ENCODE measurements at places on chromosomes 16 and 17.

GRCh38 chr16:86229283-86229682 lies 281.0 kb upstream of the FOXF1 start:
- no peak for DNase-seq

DNA sequence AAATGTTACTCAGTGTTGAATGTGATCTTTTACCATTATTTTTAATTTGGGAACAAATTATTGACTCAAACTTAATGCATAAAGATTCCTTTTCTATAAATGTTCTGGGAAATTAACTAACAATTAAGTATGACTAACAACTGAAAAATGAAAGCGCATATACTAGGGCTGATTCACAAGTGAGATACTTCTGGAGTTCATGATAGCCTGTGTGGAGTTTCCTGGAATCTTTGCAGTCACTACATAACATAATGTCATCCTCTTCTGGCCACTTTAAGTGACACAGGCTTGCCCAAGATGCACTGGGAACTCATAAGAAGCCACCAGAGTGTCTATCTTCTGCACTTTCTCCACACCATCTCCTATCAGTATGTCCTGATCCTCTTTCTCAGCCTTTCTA lies 450.3 kb upstream of the CDH11 start:
- DNase-seq = no peak

DNA sequence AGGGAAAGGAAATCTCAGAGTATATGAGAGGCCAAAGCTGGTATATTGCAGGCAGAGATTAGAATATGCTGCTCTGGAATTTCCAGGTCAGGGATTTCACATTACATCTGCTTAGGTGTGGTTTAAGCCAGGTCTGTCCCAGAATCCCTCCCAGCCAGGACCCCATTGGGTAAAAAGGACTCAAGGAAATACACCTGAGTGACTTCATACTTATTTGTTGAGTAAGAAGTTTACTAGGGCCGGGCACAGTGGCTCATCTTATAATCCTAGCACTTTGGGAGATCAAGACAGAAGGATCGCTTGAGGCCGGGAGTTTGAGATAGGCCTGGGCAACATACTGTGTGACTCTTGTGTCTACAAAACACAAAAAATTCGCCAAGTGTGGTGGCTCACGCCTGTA lies 7.2 kb downstream of the PIPOX start:
- no peak for DNase-seq

DNA sequence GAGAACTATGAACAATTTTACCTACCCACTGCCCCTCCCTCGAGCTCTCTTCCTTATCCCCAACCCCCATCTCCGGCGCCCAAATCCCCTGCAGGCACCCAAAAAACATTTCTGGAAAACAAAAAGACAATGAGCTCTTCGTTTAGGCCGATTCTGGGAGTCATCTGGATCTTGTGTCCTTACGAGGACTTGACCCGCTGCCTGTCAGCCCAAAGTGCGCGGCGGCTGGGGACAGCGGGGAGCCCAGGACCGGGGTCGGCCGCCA lies 524 bp downstream of the STRADA start:
- DNase-seq = no peak

GRCh38 chr16:67183-67791 lies 5.1 kb downstream of the RHBDF1 start:
- peak; percentile 78 for DNase-seq

GRCh38 chr16:1055557-1055924 lies 17.0 kb upstream of the SSTR5 start:
- no peak for DNase-seq

DNA sequence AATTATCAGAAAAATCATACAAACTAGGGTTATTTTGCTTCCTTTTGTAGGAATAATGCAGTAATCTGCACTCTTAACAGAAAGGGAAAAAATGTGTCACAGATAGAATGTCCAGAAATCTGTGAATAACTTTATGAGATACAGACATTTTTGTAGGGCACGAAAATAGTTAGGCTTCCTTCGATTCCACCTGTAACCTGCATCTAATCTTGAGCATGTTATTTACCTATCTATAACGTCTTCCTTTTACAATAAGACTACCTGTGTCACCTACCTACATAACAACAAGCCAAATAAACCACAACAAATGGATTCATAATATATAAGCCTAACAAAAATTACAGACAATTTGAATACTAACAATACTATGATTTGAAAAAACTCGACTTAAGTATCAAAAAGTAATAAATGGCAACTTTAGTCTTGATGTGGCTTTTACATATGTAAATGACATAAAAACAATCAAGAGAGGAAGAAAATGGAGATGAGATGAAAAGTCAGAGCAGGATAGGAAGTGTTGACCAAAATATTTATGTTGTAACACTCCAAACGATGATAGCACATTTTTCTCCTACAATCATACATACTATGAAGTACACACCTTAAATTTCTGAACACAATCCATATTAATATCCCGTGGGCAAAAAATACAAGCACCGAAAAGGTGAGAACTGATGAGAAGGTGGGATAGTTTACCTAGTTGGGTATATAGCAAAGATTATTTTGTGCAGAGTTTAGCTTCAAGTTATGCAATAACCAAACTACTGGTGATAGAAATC lies 2.5 kb downstream of the STAT5B start:
- DNase-seq = no peak

DNA sequence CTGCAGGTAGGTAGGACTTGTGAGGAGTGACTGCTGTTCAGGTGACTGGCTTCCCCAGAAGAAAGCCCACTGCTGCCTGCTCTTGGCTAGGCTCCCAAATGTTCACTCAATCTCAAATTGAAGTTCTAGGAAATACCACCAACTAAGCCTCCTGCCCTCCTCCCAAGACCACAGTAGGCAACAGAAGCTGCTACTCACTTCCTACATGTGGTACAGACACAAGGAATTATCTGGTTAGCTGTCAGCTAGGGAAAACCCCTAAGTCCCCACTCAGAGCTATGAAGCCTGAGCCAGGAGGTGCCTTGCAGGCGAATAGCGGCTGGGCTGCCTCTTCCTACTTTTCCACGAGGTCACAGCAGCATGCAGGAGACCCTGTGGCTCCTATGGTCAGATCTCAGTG lies 4.9 kb downstream of the FBXO39 start:
- DNase-seq = no peak

GRCh38 chr17:20103454-20104446 lies 94.6 kb downstream of the SPECC1 start:
- DNase-seq = no peak

DNA sequence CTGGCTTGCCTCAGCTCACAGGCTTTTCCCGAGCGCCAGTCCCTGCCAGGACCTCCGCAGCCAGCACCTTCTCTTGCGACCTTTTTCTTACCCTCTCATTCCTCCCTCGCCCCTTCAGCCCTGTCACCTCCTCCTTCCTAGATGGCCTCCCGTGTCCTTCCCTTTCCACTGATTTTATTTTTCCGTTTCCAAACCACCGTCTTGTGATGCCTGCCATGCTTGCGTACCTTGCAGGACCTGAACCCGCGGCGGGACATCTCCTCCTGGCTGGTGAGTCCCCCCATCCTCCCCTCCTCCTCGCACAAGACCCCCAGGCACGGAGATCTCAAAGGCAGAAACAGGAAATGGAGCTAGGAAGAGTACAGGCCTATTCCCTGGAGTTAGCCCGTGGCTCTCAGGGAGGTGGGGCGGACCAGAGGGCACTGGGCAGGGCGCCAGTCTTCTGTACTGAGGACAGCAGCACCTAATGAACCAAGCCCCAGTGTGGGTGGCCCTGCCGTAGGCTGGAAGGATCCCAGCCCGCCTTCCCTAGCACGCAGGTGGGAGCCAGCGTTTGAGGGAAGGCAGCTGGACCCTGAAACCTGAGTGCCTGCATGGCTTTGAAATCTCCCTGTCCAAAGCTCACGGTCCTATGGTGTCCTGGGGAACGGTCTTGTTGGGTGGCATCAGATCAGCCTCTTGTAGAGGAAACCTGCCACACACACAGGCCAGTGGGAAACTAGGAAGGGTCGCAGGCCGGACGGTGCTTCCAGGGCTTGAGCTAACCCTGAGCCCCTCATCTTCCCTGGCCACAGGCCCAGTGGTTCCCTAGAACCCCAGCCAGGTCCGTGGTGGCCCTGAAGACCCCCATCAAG lies 612 bp downstream of the CISD3 start:
- DNase-seq = peak; percentile 85

GRCh38 chr16:48963306-48963705 lies 318.3 kb downstream of the CBLN1 start:
- no peak for DNase-seq

GRCh38 chr17:78316867-78317789 lies 42.7 kb downstream of the SOCS3 start:
- DNase-seq = peak; percentile 41

GRCh38 chr16:6375465-6376075 lies 957.1 kb upstream of the RBFOX1 start:
- peak; percentile 60 for DNase-seq

DNA sequence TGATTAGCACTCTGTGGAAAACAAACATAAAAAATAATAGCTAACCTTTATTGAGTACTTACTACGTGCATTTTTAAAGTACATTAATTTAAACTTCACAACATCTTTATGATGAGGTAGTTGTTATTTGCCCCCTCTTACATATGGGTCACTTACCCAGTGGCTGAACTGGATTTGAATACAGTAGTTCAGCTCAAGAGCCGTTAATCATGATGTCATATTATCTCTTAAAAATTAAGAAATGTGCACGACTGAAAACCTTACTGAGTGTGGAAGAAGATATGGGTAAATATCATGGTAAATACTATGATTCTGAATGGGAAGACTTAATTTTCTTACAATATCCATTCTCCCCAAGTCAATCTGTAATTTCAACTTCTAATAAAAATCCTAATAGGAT lies 17.6 kb downstream of the NDEL1 start:
- DNase-seq = no peak

DNA sequence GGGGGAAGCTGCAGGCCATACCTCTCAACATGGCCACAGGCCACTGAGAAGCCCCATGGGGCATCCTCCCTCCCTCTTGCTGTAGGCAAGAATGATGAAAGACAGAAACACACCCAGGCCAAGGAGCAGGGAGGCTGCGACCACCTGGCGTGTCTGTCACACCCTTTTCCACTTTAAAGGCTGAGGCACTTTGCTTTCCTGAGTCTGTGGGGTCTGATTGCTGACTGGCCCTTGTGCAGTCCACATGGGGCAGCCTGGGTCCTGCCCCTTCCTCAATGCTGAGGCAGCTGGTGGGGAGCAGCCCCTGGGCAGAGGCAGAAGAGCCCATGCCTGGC lies 8.7 kb downstream of the TMEM204 start:
- DNase-seq = no peak

DNA sequence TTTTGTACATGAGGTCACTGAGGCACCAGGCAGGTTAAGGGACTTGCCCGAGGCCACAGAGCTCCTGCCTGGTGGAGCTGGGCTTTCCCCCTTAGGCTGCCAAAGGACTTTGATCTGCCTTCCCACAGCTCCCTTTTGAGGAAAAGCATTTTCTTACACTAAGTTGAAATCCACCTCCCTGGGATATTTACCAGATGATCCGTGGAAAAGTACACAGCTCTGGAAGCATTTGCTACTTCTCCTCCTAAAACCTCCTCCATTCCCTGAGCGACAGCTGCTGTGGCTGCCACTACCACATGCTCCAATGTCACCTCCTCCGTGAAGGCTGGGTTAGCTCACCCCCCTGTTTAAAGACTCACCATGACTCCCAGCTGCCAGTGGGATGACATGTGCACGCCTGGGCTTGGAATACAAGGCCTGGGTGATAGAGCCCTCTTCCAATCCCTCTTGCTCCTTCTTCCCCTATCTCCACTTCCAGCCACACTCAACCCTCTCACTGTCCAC lies 1.2 kb upstream of the MPRIP start:
- peak; percentile 82 for DNase-seq

Data from NCI-H69 (cell line).